AG09319 (cell line): ENCODE measurements at places on chromosomes 11 and 22.

DNA sequence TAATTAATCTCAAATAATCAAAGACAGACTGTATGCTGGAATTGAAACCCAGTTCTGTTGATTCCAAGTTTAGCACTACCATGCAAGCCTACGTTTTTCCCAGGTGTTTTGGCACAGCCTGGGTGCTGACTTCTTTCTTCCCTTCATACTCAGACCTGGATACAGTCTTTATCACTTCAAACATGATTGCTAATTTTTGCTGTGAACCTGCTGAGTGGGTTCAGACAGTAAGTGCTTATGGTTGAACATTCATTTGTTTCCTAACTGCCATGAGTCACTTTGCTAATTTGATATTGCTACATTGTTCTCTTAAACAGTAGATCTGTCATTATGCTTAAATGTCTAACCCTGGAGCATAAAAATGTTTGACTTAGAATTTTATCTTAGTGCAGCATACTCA lies 12.2 kb downstream of the PAAF1 start:
- DNase-seq, result no peak

GRCh38 chr22:45105281-45105702 lies 58.4 kb upstream of the NUP50 start:
- peak; percentile 83 for DNase-seq

GRCh38 chr22:38262051-38262795 lies 10.6 kb downstream of the TMEM184B start:
- no peak for DNase-seq

DNA sequence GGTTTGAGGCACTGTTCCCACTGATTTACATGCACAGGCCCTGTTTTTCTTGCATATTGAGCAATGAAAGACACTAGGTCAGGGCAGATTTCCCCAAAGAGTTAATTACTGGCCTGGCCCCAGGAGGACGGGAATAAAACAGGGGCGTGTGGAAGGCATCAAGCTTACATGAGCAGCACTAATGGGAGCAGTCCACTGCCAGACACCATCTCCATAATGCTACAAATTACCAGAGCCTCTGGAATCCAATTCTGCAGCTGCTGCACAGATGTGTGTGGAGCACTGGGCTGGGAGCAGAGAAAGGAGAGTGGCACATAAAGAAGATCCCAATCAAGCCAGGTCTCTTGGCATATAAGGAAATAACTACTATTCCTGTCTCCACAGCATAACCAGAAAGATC lies 96.9 kb downstream of the CCDC34 start:
- DNase-seq, result no peak

GRCh38 chr11:129458278-129458677 lies 82.6 kb downstream of the BARX2 start:
- DNase-seq, result no peak

- DNase-seq, result no peak
Observed at GRCh38 chr11:68998390-68998911, 14.6 kb downstream of the MRGPRF start.

- no peak for DNase-seq
Observed at GRCh38 chr11:109422870-109423465, 978 bp downstream of the C11orf87 start.

DNA sequence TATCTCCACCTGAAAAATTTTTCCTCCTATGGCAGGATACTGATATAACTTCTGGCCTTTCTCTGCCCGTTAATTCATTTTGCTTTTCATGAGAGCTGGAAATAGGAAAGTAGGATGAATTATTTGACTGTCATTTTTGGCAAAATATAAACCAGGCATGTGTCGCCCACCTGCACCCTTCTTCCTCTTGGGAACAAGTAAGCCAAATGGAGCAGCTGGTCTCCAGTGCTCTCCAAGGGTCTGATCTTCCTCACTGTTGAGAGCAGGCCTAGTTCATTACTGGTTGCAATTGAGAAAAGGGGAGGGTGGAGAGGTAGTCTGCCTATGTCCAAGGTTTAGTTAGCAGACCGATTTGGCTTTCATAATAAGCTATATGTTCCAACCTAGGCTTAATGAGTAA lies 582.2 kb downstream of the DLG2 start:
- DNase-seq, result no peak

- DNase-seq, result no peak
Observed at GRCh38 chr22:35900483-35901168, 128.0 kb downstream of the RBFOX2 start.

- DNase-seq, result no peak
Observed at GRCh38 chr11:22930816-22931594, 70.7 kb upstream of the CCDC179 start.

- DNase-seq, result no peak
Observed at GRCh38 chr22:27747396-27748221, 53.9 kb downstream of the MN1 start.

- DNase-seq, result no peak
Observed at GRCh38 chr11:50155508-50155907, 122.8 kb downstream of the OR4C45 start.

GRCh38 chr22:42180349-42180842 lies 49.8 kb upstream of the CYP2D6 start:
- DNase-seq, result no peak

DNA sequence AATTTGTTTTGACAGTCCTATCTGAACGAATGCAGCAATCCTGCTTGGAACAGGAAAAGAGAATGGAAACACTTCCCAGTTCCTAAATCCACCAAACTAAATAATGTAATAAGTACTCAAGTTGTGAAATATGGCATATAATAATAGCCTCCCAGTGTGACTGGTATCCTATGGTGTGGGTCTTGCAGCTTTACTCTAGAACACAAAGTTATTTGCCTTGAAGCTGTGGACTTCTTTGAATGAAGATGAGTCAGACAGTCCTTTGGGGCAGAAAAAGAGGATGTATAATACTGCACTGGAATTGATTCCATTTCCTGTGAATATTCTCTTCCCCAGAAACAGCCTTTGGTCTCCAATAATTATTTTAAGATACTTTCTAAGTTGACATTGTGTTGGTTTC lies 887.0 kb downstream of the KCNA4 start:
- DNase-seq, result no peak

DNA sequence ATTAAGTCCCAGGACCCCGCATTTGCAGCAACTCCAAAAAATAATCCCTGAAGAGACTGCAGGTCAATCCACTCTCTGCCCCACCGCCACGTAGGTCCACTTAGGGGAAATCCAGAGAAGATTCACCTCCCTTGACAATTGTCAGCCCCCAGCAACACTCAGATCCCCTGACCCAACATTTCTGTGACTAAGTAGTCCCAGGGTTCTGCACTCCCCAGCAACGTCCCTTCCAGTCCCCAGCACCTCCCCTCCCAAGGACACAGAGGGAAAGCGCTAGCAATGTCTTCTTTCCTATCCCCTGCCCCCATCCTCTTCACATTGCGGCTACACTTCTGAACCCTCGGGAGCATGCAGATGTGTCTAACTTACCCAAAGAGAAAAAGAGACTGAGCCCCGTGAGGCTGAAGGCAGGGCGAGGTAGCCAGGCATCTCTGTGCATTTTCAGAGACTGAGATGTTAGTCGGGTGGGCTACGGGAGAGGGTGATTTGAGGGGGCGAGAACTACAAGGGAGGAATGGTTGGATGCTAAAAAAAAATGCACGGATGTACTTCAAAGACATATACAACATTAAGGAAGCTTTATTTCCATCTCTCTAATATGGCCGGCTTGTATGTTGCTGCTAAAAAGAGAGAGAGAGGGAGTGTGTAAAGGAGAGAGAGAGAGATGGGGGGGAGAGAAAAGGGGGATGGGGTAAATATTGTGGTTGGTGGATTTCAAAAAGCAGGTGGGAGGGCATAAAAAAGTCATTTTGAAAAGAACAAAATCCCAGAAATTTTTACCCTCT lies at the start of gene SCN2B:
TSS of gene SCN2B (minus strand) at position 647 of the 785 bp plus-strand sequence. CDS start at position 439, 208 bp downstream.
- no peak for DNase-seq

- no peak for DNase-seq
Observed at GRCh38 chr22:17047656-17048055, 37.1 kb upstream of the IL17RA start.

DNA sequence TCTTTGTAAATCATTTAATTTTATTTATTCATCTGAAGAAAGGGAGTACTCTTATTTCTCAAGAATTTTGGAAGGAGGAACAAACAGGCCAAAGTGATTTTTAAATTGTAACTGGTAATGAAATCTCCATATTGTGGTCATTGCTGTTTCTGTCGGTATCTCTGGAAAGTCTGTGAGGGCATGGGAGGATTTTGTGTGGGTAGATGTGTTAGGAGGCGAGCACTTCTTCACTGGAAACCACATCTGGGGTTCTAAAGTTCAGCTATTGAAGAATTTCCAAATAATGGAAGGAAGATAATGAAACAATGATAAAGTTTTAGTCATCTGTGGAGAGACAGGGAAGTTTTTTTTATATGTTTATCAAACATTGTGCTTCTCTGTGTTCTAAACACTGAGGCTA lies 6.6 kb downstream of the TRIM34 start:
- no peak for DNase-seq

- no peak for DNase-seq
Observed at GRCh38 chr11:57466680-57467079, 6.4 kb downstream of the RTN4RL2 start.

DNA sequence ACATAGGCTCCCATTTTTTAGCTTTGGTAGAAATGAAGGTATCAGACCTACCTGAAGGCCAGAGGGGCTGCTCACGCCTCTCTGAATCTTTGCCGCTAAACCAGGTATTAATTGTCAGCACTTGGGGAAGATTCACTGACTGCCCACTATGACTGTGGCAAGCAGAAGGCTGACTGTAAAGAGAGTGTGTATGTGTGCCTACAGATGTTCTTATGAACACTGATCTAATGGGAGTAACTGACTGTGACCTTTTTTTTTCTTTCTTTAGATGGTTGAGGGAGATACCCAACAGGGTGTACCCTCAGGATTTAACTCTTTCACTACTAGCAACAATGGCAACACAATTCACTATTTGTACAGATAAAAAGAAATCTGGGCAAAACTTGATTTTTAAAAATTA lies at the start of gene RAG2:
TSS of gene RAG2 (minus strand) at position 186 of the 400 bp plus-strand sequence. CDS start 4,068 bp downstream, outside the sequence.
- DNase-seq, result no peak

- no peak for DNase-seq
Observed at GRCh38 chr11:34996958-34997357, 80.5 kb downstream of the PDHX start.

GRCh38 chr11:111819161-111819828 lies 52.1 kb downstream of the ALG9 start:
- DNase-seq, result peak; percentile 89

DNA sequence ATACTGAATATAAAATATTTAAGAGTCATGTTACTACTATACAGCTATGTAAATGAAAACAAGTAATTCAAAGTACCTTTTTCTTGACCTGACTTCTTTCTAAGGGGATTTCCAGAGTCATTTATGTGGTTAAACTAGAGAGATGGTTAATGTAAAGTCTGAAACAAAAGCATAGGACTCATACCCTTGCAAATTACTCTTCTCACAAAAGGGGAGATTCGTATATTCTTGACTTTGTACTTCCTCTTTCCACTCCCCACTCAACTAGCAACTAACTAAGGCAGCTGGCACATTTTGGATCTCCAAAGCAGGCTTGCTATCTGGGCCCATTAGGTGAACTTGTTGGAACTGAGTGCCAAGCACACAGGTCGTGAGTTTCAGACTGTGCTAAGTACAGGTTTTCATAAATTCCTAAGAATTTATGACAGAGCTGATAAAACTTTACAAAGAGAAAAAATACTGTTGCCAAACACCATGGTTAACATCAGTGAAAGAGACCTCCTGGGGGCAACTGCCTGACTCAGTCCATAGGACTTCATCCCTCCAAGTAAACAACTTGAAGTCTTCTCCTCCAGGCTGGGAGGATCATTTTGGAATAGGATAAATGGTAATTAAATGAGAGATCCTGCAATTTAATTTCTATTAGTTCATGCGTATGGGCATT lies 77.0 kb upstream of the DDI1 start:
- no peak for DNase-seq

DNA sequence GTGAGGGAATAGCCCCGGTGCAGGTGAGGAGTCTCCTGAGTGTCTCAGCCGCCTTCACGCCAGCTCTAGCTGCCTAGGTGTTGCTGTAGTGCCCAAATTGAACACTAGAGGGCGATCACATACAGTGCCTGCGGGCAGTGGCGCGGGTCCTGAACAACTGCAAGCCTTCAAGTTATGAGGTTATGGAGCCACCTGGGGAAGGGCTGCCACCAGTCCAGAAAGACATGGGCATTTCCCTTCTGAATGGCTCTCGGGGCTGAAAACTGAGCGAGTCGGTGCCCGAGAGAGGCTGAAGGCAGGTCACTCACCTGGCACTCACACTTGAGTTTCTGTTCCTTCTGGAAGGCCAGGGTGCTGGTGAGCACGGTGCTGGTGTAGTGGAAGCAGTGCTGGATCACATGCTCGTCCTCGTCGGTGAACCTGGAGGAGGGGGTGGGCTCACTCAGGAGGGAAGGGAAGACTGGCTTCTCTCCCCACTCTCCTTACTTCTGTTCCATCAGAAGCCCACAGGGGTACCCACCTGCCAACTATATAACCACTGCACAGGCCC lies 88.4 kb downstream of the PDE2A start:
- DNase-seq, result no peak

DNA sequence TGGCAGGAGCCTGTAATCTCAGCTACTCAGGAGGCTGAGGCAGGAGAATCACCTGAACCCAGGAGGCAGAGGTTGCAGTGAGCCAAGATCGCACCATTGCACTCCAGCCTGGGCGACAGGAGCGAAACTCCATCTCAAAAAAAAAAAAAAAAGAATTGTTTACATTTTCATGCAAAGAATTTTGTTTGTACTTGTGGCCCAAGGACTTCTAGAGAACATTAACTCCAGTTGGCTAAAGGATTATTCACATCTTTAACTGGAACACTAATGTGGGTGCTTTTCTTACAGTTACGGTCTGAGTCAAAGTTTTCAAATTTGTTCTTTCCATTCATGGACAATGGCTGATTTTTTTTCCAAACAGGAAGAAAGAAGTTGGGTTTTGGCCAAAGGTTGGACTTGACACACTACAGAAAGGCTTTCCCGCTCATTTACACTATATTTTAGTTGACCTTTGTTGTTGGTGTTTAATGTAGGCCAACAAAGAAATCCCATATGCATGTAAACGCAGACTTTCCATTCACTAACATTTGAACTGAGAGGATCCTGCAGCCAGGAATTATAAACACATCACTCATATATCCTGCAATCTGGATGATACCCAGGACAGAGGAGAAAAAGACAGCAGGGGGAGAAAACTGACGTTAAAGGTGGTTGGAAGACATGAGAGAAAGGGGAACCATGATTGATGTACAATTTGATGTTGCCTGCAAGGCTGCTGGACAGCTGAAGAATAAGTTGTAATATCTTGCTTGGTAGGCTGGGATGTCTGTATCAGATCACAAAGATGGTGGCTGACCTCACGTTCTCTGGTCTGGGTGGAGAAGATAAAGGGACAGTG lies 13.1 kb downstream of the POU2AF1 start:
- DNase-seq, result no peak

DNA sequence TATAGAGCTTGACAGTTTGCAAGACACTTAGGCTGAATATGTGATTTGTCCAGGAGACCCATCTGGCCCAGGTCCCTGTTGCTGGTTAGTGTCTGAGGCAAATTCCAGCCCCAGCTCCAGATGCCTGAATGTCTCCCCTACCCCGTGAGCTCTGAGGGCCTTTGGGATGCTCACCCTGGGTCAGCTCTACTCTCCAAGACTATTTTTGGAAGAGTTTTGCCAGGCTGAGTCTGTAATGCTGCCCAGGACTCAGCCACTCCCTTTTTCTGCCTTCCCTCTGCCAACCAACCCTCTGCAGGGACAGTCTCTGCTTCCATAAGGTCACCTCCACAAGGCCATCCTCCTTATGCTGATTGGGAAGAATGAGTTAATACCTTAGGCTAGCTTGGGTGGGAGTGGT lies 66.3 kb downstream of the CABIN1 start:
- DNase-seq, result no peak
